Esophagus squamous epithelium (tissue), 5 donors: ENCODE measurements at places on chromosomes 3 and 15.

DNA sequence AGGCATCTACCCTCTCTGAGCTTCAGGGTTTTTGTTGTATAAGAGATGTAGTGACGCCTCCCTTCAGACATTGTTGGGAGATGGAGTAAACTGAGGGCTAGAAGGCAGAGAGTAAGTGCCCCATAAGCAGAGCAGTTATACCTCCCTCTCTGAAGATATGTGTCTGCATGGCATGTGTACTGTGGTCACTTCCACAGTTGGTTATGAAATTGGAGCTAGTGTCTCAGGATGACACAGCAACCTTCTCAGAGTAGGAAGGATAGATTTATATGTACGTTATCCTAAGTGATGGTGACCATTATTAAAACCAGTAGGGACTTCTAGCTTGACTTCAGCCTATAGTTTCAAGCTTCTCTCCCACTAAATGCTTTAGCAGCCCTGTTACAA lies 17.9 kb downstream of the PXK start:
- DNase-seq, result no peak
- no peak overlapping the region for H3K27ac ChIP-seq
- peaks cover 48% of the 10 kb centered on the region for H3K4me1 ChIP-seq
- no peaks in the 10 kb centered on the region for H3K36me3 ChIP-seq
- no peaks in the 10 kb centered on the region for H3K27me3 ChIP-seq
- no peak overlapping the region for H3K4me3 ChIP-seq

DNA sequence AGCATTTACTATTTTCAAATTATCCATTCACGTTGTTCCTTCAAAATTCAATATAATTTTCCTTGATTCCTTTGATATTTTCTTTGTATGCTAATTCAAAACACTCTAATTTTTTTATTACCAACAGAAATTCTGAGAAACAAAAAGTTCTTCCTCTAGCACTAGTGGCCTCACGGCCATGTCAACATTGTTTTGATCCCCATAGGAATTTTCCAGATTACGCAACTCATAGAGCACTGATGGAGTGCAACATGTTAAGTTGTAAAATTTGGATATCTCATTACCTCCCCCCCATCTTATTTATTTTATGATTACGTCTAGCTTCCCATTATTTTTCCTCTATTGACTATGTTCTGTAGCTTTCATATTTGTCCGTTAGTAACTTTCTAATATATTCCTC lies 745.3 kb downstream of the TUSC7 start:
- no peaks in the 10 kb centered on the region for H3K36me3 ChIP-seq
- H3K4me1 ChIP-seq, result no peaks in the 10 kb centered on the region
- no peaks in the 10 kb centered on the region for H3K27me3 ChIP-seq
- no peak for DNase-seq
- no peak overlapping the region for H3K27ac ChIP-seq

DNA sequence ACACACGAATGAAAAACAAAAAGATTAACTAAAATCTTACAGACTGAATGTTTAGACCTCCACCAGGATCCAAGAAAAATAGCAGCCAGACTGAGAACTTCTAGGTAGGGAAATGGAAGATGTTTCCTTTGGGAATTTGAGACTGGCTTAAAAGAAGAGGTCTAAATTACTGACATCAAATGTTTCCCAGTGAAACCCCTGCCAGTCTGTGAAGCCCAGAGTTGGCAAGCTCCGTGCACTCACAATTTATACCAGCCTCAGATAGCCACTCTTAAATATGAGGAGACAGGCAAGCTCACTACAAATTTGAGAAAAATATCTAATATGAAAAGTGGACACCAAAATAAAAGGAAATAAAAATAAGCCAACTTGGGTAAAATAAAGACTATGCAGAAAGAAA lies 700.5 kb upstream of the ZNF385D start:
- no peaks in the 10 kb centered on the region for H3K4me1 ChIP-seq
- no peaks in the 10 kb centered on the region for H3K27me3 ChIP-seq
- H3K27ac ChIP-seq, result no peak overlapping the region
- H3K4me3 ChIP-seq, result no peak overlapping the region
- DNase-seq, result no peak

GRCh38 chr3:75012791-75013331 lies 398.4 kb upstream of the CNTN3 start:
- H3K4me3 ChIP-seq, result no peak overlapping the region
- H3K4me1 ChIP-seq, result no peaks in the 10 kb centered on the region
- H3K27me3 ChIP-seq, result no peaks in the 10 kb centered on the region
- H3K36me3 ChIP-seq, result no peaks in the 10 kb centered on the region
- DNase-seq, result no peak

- no peak overlapping the region for H3K27ac ChIP-seq
- H3K36me3 ChIP-seq, result peaks cover 35% of the 10 kb centered on the region
- no peaks in the 10 kb centered on the region for H3K27me3 ChIP-seq
- peaks cover 59% of the 10 kb centered on the region for H3K4me1 ChIP-seq
- DNase-seq, result no peak
Measured at GRCh38 chr3:8518138-8518537, 16.5 kb downstream of the LMCD1 start.

- H3K27me3 ChIP-seq, result no peaks in the 10 kb centered on the region
- no peaks in the 10 kb centered on the region for H3K4me1 ChIP-seq
- no peak overlapping the region for H3K4me3 ChIP-seq
- DNase-seq, result no peak
- no peaks in the 10 kb centered on the region for H3K36me3 ChIP-seq
- no peak overlapping the region for H3K27ac ChIP-seq
Measured at GRCh38 chr3:120393243-120393642, 44.1 kb upstream of the LRRC58 start.

DNA sequence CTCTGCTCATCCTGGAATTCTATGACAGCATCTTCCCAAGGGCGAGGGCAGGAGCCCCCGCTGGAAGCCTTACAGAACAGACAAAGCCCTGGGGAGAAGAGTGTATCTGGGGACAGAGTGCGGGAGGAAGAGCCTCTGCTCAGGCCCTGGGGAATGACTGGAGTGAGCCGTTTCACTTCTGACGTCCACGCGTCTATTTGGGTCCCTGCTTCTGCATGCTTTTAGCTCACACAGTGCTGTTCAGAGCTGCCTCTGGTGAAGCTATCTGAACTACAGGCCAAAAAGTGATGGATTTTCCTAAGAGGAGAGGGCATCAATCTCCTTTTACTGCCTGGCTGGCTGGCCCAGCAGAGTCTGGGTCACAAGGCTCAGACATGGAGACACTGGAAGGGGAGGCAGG lies 311.8 kb downstream of the NTRK3 start:
- H3K4me1 ChIP-seq, result no peaks in the 10 kb centered on the region
- no peak overlapping the region for H3K4me3 ChIP-seq
- no peaks in the 10 kb centered on the region for H3K27me3 ChIP-seq
- no peak overlapping the region for H3K27ac ChIP-seq
- DNase-seq, result no peak
- H3K36me3 ChIP-seq, result no peaks in the 10 kb centered on the region

- H3K27ac ChIP-seq, result no peak overlapping the region
- H3K4me1 ChIP-seq, result peaks cover 3% of the 10 kb centered on the region
- no peak overlapping the region for H3K4me3 ChIP-seq
- H3K27me3 ChIP-seq, result no peaks in the 10 kb centered on the region
Measured at GRCh38 chr3:119289404-119289770, 4.8 kb upstream of the ARHGAP31 start.

DNA sequence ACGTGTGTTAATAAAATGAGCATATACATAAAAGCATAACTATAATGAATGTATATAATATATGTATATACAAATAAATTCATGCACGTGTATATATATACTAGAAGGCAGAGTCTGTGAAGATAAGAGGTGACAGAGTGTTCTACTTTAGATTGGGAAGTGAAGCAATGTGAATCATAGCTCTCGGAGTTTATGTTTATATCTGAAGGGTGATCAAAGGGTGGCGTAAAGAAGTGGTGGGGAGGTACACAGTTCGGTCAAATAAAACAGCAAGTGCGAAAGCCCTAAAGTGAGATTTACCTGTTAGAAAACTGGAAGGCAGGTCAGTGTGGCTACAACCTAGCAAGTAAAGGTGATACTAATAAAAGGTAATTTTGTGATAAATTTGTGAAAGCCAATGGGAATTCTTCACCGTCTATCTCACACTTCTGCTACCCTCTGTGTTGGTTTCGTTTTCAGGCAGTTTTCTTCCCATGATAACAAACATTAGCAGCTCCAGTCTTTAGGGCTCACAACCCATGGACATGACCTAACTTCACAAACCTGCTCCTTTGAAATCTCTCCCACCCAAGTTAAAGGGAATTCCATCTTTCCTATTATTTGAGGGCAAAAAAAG lies 46.7 kb upstream of the BCHE start:
- H3K4me3 ChIP-seq, result no peak overlapping the region
- H3K4me1 ChIP-seq, result no peaks in the 10 kb centered on the region
- H3K27ac ChIP-seq, result no peak overlapping the region
- no peaks in the 10 kb centered on the region for H3K36me3 ChIP-seq
- no peak for DNase-seq

DNA sequence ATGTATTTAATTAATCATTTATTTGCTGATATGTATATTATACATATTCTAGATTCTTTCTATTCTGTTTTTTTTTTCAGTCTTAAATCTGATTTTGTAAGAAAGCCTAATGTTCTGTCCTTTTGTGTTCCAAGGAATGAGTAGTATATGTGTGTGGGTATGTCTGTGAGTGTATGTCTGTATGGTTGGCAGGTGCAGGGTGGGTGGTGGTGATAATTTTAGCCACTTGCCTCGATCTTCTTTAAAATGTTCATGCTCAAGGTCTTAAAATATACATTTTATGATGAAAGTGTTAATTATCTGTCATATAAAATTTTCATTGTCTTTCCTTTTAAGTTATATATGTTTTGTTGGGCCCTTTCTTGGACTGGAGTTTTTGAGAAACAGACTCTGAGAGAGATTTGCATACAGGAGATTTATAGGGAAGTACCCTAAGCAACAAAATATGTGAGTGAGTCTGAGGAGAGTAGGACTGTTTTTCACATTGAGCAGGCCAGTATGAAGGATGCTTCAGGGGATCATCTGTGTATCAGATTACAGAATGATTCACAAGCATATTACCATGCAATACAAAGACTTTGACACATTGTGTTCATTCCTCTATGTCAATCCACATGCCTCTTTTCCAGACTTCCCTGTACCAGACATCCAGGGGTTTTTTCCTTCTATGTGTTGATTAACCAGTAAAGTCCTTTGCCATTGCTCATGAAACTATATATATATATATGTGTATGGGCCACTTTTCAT lies 211.0 kb upstream of the DPPA4 start:
- H3K27me3 ChIP-seq, result no peaks in the 10 kb centered on the region
- no peaks in the 10 kb centered on the region for H3K36me3 ChIP-seq
- H3K4me3 ChIP-seq, result no peak overlapping the region
- no peaks in the 10 kb centered on the region for H3K4me1 ChIP-seq

DNA sequence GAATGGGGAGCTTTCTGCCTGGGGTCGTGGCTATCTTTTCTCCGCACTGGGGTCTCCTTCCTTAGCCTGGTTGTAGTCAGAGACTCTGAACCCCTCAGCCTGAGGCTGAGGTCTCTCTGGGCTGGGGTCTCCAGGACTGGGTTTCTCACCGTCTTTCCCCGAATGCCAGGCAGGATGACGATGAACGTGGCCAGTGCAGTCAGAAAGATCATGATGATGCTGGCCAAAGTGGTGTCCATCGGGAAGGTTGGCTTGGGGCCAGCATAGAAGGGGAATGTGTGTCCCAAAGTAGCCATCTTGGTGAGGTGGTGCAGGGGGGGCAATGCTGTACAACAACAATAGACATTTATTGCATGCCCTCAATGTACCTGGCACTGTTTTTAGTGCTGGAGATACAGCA lies 7.0 kb downstream of the DUOXA1 start:
- no peak overlapping the region for H3K27ac ChIP-seq
- H3K27me3 ChIP-seq, result no peaks in the 10 kb centered on the region
- peaks cover 7% of the 10 kb centered on the region for H3K36me3 ChIP-seq
- H3K4me3 ChIP-seq, result no peak overlapping the region
- H3K4me1 ChIP-seq, result peaks cover 50% of the 10 kb centered on the region

DNA sequence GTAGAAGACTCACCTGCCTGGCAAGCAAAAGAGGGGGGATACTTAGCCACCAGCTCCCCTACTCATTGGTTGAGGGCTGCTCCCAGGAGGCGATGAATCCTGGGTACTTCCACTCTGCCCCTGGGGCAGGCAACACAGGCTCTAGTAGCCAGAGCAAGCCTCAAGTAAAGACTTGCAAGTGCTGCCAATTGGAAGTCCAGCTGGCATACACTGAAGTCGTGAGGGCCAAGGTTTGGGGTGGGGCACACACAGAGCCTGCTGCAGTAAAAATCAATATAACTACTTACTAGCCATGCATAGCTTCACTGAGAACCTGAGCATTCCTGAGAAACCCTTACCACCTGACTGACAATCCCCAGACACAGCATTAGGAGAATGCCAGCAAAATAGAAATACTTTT lies 123.0 kb upstream of the EIF1B start:
- no peak overlapping the region for H3K27ac ChIP-seq
- no peaks in the 10 kb centered on the region for H3K36me3 ChIP-seq
- H3K27me3 ChIP-seq, result no peaks in the 10 kb centered on the region
- no peak for DNase-seq
- no peaks in the 10 kb centered on the region for H3K4me1 ChIP-seq

DNA sequence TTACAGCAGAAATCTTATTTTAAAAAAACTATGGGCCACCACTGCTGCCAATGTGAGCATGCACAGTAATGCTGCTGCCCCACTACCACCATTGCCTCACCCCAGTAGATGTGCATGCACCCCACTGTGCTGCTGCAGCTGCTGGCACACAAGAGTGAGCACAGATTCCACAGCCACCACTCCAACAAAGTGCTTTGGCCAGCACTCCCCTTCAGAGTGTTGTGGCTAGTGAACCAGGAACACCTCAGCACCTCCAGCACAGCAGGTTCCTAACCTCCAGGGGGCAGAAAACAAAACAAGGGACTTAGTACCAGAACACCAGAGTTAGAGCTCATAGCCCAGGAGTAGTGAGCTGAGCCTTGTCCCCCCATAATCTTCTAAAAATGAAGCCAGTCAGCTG lies 629.6 kb downstream of the PYDC2 start:
- no peaks in the 10 kb centered on the region for H3K4me1 ChIP-seq
- DNase-seq, result no peak
- no peak overlapping the region for H3K4me3 ChIP-seq
- no peaks in the 10 kb centered on the region for H3K27me3 ChIP-seq
- no peaks in the 10 kb centered on the region for H3K36me3 ChIP-seq

GRCh38 chr3:30760040-30760695 lies 134.3 kb downstream of the GADL1 start:
- H3K4me1 ChIP-seq, result no peaks in the 10 kb centered on the region
- DNase-seq, result no peak
- no peaks in the 10 kb centered on the region for H3K36me3 ChIP-seq
- no peak overlapping the region for H3K4me3 ChIP-seq

DNA sequence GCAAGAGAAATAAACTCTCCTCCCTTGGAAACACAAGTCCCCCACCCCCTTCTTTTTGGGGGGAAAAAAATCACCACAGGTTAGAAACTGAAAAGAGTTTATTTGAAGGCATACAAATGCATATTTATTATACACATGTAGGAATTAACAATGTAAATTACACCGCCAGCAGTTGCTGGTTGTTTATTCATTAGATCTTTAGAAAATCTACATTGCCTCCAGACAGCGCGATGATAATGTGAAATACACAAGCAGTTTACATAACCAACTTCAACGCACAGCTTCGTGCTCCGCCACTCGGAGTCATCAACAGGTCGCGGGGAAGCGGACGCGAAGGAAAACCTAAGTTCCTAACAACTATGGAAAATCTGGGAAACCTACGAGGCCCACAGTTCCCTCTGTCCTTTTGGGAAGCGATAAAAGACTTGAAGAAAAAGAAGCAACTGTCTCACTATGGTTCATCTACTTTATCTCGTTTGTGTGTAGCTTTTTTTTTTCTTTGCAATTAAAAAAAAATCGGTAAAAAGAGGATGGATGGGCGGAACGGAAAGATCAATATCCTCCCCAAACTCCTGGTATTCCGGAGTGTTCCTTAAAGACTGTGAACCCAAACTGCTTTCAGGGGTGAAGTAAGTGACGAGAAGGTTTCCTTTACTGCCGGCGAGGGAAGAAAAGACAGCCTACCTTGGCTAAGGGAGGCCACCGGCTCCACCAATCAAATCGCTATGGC lies 8.4 kb upstream of the FOXB1 start:
- DNase-seq, result no peak
- no peak overlapping the region for H3K27ac ChIP-seq
- peaks cover 8% of the 10 kb centered on the region for H3K4me1 ChIP-seq
- H3K36me3 ChIP-seq, result no peaks in the 10 kb centered on the region
